Endodermal cell (in vitro differentiated cells): ENCODE measurements at places on chromosomes 7 and 10.

GRCh38 chr7:28615091-28615490 is 202.8 kb downstream of the CREB5 start:
- DNase-seq, result peak; percentile 82

GRCh38 chr10:101172741-101173140 is 41.6 kb downstream of the TLX1 start:
- no peak for DNase-seq

GRCh38 chr10:114694062-114694461 is 36.0 kb upstream of the ABLIM1 start:
- DNase-seq, result no peak

DNA sequence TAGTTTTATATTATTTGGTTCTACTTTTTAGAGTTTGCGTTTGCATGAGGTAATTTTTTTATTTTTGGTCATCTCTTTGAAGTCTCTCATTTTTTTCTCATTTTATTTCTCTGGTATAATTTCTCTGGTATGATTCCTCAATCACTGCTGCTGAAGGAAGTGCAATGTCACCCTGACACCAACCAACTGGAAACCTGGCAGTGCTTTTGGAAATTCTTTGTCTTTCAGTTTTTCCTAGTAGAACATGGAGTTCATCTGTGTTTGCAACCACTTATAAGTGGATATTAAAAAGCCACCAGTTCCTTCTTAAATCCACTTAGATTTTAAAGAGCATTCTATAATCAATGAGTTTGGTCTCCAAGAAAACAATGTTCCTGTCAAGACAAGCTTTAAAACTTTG is 291.8 kb downstream of the PRKG1 start:
- DNase-seq, result no peak

GRCh38 chr7:67306331-67306730 is 309.7 kb downstream of the TYW1 start:
- no peak for DNase-seq

DNA sequence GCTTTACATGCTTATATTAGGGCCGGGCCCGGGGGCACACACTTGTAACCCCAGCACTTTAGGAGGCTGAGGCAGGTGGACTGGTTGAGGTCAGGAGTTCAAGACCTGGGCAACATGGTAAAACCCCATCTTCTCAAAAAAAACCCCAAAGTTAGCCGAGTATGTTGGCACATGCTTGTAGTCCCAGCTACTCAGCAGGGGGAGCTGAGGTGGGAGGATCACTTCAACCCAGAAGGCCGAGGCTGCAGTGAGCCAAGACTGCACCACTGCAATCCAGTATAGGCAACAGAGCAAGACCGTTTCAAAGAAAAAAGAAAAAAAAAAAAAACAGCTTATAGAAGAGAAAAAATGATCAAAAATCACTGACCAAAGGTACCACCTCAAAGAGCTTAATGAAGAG is 63.1 kb downstream of the AMZ1 start:
- DNase-seq, result peak; percentile 57

GRCh38 chr10:103493362-103493915 is at the start of gene NEURL1:
TSS of gene NEURL1 (plus strand) at chr10:103493705. CDS start at chr10:103494388, 683 bp downstream.
- peak; percentile 77 for DNase-seq

DNA sequence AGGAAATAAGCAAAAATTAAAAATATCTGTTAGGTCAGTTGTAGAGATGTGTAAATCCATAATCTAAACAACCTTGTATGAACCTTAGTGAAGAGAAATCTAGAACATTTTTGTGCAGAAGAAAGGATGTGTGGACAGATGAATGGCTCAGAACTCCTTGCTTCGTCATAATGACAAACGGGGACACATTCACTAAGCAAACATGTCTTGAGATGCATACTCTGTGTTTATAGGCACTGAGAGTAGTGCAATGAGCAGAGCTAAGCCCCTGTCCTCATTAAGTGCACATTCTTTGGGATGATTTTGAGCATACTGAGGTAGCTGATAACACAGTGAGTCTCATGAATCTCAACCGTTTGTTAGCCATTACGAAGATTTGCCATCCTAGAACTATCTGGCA is 360.6 kb upstream of the ANKRD30A start:
- no peak for DNase-seq

- peak; percentile 89 for DNase-seq
These were observed 150.5 kb upstream of the VKORC1L1 start for GRCh38 chr7:65722361-65722792.

DNA sequence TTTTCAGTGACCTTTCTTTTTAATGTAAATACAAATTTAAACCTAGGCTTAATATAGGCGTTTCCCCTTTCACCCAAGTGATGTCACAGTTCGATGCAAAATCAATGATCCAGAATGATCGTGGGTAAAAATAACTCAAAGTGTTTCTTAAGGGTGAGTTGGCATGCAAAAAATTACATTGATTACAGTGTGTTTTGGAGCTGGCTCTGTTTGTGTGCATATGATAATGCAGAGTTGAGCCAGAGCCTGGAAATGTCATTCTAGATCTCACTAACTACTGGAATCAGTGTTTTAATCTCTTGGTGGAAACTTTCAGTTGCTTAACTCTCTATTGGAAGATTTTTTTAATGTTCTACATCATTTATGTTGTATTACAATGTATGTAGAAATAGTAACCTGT is 72.5 kb upstream of the MXI1 start:
- DNase-seq, result no peak

DNA sequence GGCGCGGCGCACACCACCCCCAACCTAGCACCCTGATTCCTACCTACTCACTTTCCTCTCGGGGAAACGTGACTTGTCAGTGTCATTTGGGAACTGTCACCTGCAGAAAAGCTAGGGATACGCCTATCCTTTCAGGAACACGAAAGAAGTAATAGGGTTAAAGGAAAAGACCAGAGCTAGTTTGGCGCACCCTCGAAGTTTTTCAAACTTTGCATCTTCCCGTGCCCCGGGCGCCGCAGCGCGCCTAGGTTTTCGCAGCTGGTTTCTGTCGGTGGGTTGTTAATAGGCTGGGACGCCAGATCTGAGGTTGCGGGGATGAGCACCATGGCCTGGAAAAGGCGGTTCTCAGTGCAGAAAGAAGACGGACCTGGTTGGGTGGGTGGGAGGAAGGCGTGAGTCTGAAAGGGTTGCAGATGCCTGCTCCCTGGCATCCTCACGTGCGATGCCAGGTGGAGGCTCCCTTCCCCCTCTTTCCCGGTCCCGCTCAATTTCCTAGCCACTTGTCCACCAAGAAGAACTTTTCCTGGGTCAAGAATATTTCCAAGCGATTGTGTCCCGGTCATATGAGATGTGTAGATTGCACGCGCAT is 568 bp upstream of the MEOX2 start:
- DNase-seq, result peak; percentile 62

- DNase-seq, result no peak
These were observed 317.9 kb downstream of the TCERG1L start for GRCh38 chr10:130993612-130994011.

- DNase-seq, result no peak
These were observed 260.8 kb downstream of the FGFR2 start for GRCh38 chr10:121337427-121337826.

GRCh38 chr7:8514781-8515519 is 81.5 kb downstream of the NXPH1 start:
- DNase-seq, result no peak

DNA sequence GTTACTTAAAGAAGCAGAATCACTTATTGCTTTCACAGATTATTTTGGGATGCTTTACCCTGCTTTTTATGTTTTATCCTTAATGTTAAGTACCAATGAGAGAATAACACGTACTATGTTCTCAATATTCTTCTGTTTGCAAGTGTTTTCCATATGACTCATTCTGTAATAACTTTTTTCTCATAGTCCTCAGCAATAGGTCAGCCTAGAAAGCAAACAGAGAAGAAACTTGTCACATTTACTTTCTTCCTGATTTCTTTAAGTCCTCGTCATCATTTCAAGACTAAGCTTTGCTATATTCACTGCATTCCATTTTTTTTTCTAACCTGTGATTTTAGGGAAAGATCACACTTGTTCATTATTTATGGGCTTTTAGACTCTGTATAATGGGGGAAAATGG is 6.8 kb upstream of the AGR2 start:
- DNase-seq, result no peak

DNA sequence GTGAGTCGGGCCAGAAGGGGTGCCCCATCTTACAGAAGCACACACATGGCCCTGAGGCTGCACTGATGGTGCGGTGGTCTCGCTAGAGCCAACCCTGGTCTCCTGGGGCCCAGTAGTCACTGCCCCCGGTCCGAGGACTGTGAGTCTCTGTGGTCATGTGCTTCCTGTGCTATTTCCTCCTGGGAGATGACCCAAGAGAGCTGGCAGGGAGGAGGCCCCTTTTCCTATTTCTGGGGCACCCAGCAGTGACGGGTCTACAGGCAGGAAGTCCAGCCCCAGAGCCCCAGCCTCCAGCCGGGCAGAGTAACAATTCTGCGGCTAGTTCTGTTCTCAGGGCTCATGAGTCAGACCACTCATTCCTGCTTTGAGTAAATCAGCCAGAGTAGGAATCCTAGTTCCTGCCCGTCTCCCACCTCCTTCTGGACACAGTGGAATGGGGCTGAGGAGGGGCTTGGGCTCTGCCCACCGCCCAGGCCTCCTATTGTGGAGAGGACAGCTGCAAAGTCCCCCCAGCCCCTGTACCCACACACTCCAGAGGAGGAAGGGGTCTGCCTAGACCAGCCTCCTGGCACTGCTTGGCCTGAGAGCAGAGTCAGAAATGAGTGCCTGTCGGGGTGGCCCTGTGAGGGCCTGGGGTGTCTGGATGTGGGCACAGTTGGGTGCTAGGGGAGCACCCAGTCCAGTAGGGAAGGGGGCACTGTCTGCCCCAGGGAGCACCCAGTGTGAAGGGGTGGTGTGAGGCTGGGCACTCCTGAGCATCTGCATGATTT is 80.5 kb upstream of the PPIF start:
- DNase-seq, result no peak

- no peak for DNase-seq
These were observed 94.5 kb downstream of the INPP5A start for GRCh38 chr10:132632091-132632561.

- no peak for DNase-seq
These were observed 339.8 kb downstream of the FRMD4A start for GRCh38 chr10:13990946-13991345.

DNA sequence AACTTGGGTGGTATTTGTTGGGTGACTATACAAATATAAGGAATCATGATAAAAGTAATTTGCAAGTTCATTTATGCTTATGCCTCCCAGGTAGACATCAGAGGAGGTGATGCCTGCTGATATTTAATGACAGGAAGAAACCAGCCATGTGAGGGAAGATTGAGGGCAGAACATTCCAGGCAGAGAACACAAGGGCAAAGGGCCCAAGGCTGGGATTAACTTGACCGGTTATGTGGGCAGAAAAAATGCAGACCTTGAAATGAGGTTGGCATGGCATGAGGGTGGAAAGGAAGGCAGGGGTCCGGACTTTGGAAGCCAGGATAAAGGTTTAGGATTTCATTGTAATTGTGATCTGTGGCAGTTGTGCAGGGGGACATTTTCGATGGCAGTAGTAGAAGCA is 68.0 kb upstream of the MTPN start:
- DNase-seq, result no peak

- no peak for DNase-seq
These were observed 33.3 kb downstream of the CHCHD3 start for GRCh38 chr7:133048589-133048988.

DNA sequence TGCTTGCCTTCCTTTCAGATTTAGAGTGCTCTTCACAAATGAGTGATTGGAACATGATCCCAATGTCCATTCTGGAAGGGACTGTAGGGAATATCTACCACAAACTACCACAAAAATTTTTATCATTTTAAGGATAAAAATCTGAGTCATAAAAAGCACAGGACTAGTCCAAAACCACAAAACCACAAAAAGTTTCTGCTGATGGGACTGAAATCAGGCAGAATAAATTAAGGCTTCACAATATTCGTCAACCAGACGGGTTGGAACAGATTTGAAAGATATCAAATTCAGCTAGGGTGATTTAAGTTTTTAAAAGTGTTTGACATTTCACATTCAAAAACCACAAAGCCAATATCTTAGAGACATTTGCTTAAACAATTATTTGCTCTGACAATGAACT is 100.1 kb upstream of the PTN start:
- DNase-seq, result no peak

DNA sequence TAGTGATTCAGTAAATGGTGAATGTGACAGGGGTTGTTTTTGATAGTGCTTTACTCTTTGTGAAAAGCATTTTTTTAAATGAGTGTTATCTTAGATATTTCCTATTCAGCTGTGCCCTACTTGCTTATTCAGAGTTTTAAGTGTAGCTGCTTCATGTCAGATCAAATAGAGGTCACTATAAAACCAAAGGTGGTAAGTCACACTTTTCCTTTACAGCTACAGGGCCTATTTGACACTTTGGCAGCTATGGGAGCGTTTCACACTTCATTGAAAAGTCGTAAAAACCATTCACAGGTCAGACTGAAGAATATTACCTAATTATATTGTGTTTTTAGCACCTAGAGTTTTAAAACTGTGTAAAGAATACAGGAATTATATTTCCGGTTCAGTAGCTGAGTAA is 67.3 kb downstream of the ANKIB1 start:
- DNase-seq, result no peak

DNA sequence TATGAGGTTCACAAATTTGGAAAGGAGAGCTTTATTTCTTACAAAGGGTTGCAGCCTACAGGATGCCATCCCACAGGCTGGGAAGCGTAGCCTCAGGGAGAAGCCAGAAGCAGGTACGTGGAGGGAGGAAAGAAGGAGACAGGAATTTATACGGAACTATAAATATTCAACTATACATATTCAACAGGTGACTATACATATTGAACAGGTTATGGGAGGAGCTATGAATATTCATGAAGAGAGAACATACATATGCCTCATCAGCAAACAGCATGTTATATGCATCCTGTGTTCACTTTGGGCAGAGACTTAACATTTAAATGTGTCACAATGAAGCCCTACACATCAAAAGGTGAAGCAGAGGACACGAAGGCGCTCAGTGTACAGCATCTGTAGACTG is 40.5 kb upstream of the LMTK2 start:
- no peak for DNase-seq

DNA sequence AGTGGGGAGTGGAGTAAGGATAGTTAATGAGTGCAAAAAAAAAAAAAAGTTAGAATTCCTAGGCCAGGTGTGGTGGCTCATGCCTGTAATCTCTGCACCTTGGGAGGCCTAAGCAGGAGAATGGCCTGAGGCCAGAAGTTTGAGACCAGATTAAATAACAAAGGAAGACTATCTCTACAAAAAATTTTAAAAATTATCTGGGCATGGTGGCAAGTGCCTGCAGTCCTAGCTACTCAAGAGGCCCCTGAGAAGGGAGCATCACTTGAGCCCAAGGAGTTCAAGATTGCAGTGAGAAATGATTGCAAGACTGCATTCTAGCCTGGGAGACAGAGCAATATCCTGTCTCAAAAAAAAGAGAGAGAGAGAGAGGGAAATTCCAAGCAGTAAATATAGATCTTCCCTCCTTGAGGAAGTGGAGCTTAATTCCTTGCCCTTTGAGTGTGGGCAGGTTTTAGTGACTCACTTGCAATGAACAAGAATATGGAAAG is 19.5 kb upstream of the CSTF2T start:
- peak; percentile 51 for DNase-seq

DNA sequence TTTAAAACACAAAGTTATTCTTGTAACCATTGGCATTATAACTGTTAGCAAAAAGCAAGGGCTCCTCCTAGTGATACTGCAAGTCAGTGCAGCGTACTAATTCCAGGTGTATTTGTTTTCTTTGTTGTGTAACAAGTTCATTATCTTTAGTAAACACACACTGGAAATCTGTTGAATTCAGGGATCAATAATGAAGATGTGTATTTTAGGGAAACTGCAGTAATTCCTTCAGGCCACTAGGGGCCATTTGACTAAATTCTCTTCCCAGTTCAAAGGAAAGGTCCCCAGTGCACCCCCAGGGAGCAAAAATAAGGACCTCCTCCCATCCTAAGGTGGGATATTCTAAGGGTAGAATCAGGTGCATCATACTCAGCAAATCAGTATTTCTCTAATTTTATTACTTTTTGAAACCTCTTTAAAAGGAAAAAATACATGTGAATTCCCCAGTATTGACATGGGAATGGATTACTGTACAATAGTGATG is 158.6 kb upstream of the LYZL1 start:
- peak; percentile 58 for DNase-seq
